ENCODE measurements at places on chromosomes 1 and 21.

GRCh38 chr1:110627764-110628163 lies 21.6 kb upstream of the KCNA2 start:
- DNase-seq, result peak; percentile 19

DNA sequence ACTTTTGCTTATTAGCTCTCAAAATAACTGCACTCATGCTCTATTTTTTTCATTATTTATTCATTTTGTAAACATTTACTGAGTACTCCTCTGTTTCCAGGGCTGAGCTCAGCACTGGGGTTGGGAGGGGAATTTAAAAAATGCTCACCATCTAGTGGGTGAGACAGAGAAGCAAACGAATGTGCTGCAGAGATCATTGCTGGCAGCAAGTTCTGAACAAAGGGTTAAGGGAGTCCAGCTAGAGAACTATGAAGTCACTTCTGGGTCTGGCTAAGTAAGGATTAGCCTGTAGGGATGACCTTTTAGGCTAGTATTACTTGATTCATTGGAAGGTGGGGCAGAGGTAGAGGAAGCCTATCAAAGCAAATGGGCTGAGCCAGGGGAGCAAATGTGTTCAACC lies 99.1 kb upstream of the ZNF644 start:
- DNase-seq, result peak; percentile 27

DNA sequence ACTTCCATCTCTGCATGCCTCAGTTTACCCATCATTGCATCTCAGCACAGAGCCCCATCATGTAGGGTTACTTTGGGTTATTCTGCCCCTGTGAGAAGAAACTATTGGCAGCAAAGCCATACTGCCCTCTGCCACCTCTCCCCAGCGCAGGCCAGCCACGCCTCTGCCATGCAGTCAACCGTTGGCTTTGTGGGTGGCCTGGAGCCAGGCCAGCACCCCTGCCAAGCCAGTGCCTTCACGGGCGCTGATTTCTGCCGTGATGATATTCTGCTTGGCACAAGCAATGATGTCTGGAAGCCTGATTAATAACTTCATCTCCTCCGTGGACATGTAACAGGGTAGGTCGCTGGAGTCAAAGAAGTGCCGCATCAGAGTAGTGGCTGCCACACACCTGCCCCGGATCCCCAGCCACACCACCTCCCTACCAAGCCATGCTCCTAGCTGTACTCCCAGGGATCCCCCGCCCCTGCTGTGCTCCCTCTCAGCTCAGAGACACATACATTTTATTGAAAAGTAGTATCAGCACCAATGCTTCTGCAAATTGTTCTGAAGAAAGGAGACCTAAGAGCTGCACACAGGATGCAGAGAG lies 15.0 kb upstream of the CEP85 start:
- no peak for DNase-seq

GRCh38 chr1:183993132-183993531 lies 44.4 kb downstream of the COLGALT2 start:
- no peak for DNase-seq

- no peak for DNase-seq
These were observed 2133.0 kb downstream of the NCAM2 start for GRCh38 chr21:23131177-23131576.

GRCh38 chr1:110850145-110850544 lies 22.8 kb upstream of the CD53 start:
- no peak for DNase-seq

DNA sequence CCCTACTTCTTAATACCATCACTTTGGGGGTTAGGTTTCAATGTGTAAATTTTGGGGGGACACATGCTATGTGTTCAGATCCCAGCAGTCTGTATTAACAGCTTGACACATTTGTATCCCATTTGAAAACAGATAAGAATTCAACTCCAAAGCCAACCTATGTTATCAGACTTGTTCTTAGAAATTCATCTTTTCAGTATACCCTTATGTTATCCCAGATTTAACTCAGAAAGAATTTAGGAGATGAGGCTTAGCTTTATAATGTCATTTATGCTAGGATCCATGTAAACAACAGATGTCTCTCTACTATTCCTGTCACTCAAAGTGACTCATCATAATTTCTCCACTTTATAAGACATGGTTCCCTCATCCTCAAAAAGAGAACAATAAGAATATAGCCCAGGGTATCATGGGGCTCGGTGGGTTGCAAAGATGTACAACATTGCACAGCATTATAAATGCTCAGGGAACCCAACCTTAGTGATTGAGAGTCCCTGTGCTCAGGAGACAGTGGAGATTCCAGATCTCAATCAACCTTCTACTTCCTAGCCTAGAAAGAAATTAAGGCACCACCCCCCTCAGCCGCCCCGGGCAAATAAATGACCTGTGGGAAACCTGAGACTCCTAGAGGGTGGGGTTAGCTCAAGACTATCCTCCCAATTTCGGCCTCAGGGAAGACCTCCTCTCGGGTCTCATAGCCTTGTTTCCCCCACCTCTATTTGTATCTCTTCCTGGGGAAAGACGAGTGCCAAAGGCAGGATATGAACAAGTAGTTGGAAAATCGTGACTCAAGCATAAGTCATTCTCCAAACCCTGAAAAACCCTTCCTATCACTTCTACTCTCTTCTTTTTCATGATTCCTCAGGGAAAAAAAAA lies 265.1 kb upstream of the CAMK1G start:
- no peak for DNase-seq

DNA sequence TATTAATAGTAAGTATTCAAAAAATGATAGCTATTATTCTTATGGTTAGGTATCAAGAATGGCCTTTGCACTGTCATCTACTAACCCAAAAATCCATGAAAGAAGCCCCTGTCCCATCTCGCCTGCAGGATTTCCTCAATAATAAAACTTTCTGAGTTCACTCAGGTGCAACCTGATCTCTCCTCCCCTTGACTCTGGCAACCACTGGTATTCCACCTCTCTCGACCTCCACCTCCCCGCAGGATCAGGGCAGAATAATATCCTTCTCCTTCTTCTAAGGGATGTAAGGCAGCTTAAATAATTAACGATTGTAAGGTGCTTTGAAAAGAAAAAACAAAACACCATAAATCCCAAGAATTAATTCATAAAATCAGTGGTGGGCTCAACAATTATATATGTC lies 359.3 kb downstream of the PLPP3 start:
- DNase-seq, result no peak

GRCh38 chr1:31866450-31867032 lies 50.7 kb upstream of the SPOCD1 start:
- no peak for DNase-seq

- no peak for DNase-seq
These were observed 40.7 kb downstream of the RIPK4 start for GRCh38 chr21:41726058-41726558.

DNA sequence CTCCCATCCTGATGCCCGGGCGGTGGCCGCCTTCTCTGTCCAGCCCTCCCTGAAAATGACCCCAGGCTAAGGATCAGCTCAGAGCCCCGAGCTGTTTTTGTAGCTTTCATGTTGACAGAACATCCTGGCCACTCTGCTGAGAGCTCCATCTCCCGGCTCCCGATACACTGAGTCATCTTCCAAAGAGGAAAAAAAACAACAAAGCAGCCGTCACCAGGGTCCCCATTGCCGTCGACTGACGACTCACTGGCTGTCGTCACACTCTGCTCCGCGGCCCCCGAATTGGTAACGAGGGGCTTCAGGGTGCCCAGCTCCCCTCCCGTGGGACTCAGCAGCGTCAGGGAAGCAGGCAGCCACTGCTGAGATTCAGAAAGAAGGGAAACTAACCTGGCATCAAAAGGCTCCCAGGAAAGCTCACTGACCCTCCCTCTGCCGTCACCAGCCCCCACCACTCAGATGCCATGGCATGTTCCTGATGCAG lies 67.2 kb downstream of the CD46 start:
- DNase-seq, result no peak

DNA sequence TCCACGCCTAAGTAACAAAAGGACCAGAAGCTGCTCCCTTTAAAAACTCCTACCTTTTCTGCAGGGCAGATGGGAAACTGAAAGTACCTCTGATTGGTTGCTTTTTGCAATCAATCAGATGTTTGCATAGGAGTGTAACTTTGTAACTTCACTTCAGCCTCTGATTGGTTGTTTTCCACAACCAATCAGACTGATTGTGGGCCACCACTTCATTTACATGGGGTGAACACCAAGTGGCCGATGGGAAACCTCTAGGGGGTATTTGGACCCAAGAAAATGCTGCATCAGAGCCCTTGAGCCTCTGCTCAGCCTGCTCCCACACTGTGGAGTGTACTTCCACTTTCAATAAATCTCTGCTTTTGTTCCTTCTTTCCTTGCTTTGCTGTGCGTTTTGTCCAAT lies 32.8 kb upstream of the CD1D start:
- DNase-seq, result peak; percentile 12

Measured in muscle of leg (tissue), 16 donors.